ENCODE measurements at places on chromosomes 6 and 20.

DNA sequence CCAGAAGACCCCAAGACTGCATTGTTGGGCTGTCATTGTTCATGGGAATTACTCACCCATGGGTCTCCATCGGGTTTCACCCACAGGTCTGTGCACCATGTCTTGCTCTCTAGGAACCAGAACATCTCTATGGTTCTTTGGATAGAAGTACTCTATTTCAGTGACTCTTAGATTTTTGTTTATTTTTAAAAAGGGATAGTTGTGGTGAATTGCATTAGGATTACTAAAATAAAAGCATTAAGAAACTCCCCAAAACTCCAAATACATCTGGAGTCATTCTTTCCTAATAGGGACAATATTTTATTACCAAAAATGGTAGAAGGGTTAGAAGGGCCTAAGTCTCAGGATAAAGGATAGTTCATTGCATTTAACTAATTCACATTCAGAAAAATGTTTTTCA is 166.9 kb upstream of the TNFAIP3 start:
- DNase-seq = no peak

GRCh38 chr20:20690676-20691476 is 21.6 kb downstream of the RALGAPA2 start:
- DNase-seq = no peak

DNA sequence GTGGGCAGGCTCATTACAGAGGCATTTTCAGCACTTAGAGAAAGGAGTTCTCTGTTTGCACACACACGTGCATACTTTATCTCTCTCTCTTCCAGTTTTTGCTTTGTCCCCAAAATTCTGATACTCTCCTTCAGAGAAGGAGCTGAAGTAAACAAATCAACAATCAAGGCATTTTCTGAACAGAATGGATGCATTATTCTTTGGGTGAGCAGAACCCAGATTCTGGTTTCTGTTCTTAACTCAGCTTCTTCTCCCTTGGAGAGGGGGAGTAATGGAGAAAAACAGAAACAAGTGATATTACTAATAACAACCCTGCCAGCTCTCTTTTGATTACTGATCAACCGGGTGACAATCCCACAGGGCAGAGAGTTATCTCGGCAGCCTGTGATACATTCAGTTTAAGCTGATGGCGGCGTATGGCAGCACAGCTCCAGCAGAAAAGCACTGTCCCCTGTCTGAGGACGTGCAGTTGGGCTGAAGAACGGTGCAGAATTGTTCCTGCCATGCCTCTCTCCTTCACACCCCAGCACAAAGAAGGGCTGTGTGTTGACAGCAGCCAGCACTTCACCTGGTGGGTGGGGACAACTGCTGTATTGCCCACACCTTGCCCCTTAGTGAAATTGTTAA is 47.3 kb upstream of the SASH1 start:
- no peak for DNase-seq

GRCh38 chr20:33871362-33871761 is 60.2 kb downstream of the CHMP4B start:
- DNase-seq = no peak

GRCh38 chr6:25682324-25682723 is 30.3 kb downstream of the SCGN start:
- no peak for DNase-seq

DNA sequence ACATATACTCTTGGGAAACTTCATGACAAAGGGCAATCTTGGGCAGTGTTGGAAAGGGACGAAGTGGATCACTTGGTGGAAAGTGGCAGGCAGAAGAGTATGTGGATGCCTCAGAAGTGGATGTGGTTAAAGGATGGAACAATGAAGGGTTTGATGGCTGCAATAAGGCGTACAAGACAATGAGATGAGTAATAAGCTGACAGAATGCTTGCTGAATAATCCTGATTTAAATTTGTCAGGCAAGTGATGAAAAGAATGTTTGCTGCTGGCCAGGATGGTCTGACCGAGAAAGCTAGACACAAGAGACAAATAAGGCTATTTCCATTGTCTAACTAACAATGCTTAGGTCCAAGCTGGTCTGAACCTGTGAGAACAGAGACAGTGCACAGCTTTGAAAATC is 61.6 kb upstream of the CEP85L start:
- no peak for DNase-seq

DNA sequence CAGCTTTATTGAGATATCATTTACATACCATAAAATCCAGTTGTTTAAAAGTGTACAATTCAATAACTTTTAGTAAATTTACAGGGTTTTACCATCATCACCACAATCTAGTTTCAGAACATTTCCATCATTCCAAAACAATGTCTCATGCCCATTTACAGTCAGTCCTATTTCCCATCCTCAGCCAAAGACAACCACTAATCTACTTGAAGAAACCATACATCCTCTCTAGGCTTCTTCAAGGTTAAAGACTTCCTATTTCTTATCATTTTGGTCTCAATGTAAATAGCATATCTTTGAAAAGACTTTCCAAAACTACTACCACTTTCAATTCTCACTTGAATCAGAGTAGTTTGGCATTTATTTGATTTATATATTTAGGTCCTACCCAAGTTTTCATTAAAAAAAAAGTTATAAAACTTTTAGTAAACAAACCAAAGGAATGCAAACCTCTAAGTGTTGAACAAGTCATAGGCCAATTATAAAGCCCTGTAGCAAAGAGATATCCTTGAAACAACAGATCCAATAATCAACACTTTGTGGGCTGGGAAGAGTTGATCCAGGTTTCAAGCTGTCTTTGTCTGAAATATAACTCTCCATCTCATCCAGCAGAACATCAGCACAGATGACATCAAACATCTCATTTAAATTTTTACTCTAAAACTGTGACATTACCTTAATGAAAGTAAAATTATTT is 211.3 kb upstream of the RUNX2 start:
- DNase-seq = no peak

DNA sequence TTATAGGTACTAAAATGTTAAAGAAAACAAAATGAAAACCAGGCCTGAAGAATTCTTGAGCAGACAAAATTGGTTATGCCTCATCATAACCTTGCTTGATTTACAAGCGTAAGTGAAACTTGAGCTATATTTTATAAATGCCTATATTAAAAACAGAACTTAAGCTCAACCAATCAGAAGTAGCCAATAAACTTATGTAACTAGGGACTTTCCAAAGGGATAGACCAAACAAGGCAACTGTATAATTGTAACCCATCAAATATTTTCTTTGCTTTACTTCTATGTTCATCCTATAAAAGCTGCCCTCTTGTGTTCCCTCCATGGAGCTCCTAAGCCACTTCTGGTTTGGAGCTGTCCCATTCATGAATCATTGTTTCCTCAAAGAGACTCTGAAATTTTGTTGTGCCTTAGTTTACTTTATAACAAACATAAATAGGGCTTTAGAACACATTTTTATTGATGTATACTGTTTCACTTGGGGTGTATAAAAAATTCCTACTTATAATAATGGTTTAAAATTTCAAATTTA is 101.6 kb upstream of the CARMIL1 start:
- no peak for DNase-seq

DNA sequence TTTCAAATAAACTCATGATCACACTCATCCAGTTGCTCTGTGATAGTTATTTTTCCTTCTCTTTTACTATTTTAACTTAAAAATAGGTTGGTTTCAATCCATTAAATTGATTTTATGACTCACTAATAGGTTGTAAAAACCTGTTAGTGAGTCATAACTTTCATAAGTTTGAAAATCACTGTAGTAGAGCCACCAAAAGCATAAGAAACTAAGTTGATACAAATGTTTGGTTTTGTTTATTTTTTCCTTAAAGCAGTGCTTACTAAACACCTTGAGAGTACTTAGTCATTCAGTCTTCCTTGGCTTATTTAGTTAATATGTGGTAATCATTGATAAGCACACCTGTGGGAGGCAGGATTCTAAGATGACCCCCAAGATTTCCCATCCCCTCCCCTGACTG is 312.1 kb upstream of the MAN1A1 start:
- DNase-seq = no peak

DNA sequence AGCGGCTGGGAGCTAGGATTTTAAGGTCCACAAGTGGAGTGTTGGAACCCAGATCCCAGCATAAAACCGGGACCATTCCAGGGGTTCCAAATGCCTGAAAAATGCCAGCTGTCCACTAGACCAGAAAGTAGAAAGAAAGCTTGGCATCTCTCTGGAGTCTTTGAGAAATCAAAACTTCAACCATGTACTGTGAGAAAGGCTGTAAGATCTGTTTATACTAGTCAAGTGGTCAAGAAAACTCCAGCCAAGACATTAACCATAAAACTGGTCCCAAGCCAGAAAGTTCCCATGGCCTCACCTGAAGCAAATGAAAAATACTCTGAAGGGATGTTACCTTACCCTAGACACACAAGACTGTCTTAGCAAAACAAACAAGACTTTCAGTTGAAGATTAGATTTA is 112.6 kb downstream of the DCDC2 start:
- DNase-seq = no peak

DNA sequence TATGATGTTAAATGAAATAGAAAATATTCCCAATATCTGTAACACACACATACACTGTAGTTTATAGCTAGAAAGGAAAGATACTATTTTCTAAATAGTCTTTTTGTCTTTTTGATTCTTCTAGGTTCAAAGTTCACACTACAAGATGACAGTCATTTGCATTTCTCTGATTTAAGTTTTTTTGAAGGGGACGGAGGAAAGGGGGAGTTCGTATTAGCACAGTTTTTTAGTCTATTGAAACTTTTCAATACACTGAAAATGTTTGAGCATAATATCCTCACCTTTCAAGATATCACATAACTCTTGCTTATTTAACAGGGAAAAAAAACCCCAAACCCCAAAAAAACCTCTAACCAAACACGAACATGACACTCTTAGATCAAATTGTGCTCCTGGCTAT is 68.1 kb downstream of the BMP2 start:
- DNase-seq = no peak

GRCh38 chr6:12602951-12603672 is 113.5 kb upstream of the PHACTR1 start:
- no peak for DNase-seq

Data from CMK (cell line).